ENCODE measurements at places on chromosomes 1 and 21. TPM values are rescaled to one million over a fixed set of nuclear protein-coding genes. Genes with fewer than 3 reads are reported as not detected.

Gene CHI3L2
- total RNA-seq, result not detected

- DNase-seq, result no peak
Observed at GRCh38 chr1:236774926-236775325, 20.2 kb upstream of the MTR start.

Gene PRKCZ
- total RNA-seq, result 0.59 TPM

DNA sequence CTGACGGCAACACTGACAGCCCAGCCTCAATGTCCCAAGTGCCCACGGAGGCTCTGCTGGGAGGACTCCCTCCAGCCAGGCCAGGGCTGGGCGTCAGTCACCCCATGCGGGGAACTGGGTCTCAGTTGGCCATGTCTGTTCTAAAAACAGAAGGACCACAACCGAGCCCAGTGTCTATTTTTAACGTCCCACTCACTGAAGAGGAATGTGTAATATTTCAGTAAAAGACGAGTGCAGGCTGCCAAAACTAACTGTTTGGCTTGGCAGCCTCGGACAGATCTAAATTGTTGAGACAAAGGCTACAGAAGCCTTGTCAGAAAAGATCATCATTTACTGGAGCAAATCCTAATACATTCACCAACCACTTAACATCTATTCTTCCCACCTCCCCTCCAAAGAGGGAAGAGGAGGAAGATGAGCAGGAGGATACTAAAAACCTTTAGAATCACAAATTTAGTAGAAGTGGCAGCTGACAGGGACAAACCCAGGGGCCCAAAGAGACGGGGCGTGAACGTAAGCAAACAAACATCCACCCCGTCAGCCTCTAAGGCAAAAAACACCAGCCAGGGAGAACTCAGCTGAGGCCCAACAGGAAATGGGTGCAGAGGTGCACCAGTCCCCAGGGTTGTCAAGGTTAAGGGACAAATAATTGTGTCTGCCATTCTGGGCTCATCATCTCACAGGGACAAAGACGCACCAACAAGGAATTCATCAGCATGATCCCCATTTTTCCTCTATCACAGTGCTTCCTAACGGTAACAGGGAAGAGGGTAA lies 18.7 kb downstream of the C1orf198 start:
- peak; percentile 82 for DNase-seq

Gene PHLDA3
- total RNA-seq, result 55.1 TPM

Gene PTGFR
- total RNA-seq, result 0.13 TPM

Gene MCM3AP
- 87.0 TPM for total RNA-seq
